PC-9 (cell line): ENCODE measurements at places on chromosomes 12 and 14.

DNA sequence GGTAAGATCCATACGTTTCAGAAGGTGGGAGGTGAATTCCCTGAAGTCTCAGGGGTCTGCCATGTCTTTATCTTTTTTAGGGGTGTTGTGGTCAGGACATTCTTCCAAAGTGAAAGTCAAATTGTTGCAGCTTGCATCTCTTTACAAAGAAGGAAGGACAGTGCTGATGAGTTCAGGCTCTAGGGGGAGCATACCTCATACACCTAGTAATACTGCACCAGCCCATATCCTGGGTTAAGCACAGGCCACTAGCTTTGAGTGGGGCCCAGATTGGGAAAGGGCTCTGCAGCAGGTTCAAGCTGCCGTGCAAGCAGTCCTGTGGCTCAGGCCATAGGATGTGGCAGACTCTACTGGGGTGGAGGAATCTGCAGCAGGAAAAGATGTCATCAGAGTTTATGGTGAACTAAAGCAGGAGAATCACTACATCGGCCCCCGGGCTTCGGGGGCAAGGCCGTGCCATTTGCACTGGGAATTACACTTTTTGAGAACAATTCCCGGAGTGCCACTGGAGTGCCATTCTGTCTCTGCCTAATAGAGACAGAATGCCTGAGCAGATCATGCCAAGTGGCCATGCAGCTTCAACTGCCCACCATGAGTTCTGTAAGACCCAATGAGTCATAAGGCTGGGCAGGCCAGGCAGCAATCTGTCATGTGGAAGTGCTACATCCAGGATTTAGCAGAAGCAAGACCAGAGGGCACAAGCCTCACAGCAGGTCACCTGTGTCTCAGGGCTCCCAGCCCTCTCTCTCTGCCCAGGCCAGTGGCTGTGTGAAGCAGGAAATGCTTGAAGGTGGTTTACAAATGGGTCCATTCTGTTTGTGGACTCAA lies 32.3 kb downstream of the DIO3 start:
- DNase-seq = no peak

- no peak for DNase-seq
These were observed 6.3 kb upstream of the CTDSP2 start for GRCh38 chr12:57852620-57853500.

GRCh38 chr12:104687823-104688573 lies 231.2 kb downstream of the CHST11 start:
- DNase-seq = no peak

DNA sequence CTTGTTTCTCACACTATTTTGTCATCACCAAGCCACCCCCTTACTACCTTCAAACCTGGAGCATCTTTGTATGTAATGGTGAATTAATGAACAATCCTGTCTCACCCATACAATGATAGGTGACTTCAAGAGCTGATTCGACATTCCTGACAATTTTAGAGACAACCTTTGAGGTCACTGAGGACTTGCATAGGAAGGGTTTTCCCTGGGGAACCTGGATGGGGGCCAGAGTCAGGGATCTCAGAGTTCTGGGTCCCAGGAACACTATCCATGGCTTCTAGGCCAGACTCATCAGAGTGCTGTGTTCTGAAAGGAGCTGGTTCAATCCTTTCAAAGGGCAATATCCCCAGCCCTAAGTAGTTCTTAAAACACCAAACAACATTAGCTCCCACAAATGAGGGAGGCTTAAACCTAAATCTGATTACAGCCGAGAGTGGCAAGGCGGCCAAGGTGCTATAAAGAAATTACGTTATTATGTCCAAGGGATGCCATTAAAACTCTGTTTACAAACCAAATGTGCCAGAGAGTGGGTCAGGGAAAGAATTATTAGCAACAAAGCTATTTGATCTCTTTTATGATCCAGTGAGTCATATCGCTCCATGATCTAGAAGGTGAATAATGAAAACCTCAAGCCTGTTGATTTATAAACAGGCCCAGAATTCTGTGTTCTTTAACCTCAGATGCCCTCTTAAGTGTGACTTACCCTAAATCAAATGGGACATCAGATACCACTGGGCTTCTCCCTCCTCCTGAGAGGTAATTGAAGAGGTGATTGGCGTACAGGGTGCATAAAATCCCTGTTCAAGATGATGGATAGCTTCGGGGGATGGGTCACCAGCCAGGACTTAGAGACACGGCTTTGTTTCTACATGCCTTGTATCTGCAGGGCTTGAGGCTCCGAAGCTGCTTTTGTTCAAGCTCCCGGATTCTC lies 230.2 kb upstream of the TBX3 start:
- no peak for DNase-seq

DNA sequence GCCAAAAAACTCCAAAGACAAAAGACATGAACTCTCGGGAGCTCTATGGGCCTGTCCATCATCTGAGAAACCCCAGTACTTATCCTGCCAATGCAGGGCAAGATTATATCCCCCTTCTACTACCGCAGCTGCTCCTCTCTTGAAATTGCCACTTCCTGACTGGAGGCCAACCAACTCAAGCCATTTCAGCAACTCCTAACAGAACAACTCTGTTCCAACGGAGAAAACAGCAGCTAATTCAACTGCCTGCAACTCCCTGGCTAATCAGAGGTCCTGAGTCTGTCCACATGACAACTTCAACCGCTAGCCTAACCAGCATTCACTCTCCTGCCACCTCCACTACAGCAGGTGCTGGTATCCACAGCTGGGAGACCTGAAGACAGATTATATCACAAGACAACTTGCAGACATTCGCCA lies 24.1 kb downstream of the CEP83 start:
- no peak for DNase-seq

DNA sequence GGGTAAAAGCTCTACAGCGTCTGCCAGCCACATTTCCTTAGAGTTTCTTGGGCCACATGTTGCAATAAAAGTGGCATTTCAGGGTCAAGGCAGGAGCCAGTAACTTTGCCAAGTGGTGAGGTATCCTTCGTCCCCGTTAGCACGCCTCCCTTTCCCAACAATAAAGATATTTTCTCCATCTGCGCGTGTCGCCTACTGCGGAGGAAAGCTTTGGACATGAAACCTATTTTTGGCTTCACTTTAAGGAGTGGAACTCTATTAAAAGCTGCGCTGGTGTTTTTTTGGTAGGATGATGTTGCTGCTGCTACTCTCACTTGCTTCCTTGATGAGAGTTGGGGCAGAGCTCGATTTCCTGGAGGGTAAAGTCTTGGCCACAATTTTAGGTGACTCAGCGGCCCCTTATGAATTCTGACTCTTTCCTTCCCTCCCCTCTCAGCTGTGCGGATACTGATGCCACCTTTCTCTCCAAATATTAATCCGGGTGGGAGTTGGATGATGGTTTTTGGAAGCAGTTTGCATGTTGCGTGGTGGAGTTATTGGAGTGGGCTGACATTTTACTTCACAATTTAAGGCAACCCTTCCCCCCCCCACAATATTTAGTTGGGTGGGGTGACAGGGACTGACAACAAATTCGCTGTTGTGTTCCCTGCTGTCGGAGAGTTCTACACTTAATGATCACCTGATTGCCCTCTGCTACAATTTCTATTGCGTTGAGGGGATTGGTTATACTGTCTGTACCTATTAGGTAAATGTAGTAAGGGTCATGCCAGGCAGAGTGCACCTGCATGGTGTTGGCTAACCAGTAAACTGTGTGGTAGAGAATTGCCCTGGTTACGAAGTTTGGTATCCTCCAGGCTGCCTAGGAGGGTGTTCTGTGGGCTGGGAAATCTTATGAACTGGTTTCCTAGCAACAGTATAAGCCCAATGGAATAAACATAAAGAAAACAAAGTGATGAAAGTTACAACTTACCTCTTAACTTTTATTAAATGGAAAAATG lies 1.1 kb downstream of the CCDC91 start:
- DNase-seq = peak; percentile 3

DNA sequence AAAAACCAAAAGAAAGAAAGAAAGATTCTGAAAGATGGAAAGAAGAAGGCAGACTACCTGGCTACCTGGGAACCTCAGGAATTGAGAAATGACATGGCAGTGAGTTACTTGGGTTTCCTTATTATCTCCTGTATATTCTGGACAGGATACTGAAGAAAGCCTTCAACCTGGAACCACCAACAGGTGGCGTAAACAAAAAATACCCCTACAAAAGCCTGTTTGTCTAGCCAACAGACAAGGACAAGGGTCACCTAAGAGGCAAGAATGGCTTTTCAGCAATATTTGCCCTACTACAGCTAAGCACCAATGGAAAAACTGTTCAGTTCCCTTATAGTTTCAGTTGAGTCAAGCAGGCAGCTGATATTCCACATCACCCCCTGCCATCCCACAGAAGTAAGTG lies 274.9 kb downstream of the GPHN start:
- no peak for DNase-seq
